ENCODE measurements at places on chromosomes 1 and 21.

- DNase-seq = no peak
These were observed 4.9 kb upstream of the S100A3 start for GRCh38 chr1:153553830-153554541.

DNA sequence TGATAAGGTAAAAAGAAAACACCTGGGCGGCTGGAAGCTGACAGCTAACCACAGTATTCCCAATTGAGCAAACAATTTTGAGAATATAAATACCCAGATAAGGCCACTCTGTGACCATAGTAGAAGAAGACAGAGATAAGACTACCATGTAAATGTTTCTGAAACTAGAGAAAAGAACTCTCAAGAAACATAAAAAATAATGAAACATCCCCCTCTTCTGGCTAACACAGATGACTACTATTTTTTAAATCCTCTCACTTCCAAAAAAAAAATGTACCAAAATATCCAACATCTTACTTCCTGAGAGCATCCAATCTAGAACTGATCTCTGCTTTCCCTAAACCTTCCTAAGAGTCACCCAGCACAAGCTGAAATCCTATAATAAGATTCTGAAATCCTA, 125.9 kb downstream of the HFM1 start:
- peak; percentile 26 for DNase-seq

DNA sequence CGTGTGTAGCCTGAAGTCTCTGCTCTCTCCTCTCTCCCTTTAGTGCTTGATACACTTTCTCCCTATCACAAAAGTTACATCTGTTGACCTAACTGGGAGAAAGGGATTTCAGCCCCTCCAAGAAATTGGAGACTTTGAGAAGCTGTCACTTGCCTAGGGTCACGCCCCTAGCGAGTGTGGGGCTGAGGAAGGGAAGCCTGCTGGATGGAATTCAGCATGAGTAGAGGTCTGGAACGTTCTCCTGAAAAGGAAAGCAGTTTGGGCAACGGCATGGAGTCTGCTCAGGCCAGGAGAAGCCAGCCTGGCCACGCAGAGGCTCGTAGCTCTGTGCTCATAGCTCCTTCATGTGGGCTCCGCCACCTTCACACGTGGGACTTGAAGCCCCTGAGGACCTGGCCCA, 22.4 kb downstream of the COL16A1 start:
- DNase-seq = no peak

DNA sequence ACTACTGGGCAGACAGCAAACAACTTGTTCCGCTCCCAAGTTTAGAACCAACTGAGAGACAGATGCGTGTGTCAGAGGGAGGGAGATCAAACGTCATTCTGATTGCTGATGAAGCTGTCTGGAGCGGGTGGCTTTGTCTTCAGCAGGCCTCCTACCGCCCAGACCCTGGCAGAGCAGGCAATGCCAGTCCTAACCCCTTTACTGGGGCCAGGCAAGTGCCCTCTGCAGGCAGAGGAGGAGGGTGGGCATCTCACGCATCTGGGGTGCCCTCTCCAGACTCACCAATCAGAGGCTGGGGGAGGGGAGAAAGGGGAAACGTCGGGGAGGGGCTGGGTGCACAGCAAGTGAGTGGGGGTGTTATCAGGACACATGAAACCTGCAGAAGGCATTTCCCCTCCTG, 126.6 kb downstream of the ACTL8 start:
- DNase-seq = no peak

- no peak for DNase-seq
These were observed 5.1 kb downstream of the NT5C1A start for GRCh38 chr1:39666772-39667171.

- peak; percentile 74 for DNase-seq
These were observed 2.9 kb upstream of the DIP2A start for GRCh38 chr21:46455575-46456385.

DNA sequence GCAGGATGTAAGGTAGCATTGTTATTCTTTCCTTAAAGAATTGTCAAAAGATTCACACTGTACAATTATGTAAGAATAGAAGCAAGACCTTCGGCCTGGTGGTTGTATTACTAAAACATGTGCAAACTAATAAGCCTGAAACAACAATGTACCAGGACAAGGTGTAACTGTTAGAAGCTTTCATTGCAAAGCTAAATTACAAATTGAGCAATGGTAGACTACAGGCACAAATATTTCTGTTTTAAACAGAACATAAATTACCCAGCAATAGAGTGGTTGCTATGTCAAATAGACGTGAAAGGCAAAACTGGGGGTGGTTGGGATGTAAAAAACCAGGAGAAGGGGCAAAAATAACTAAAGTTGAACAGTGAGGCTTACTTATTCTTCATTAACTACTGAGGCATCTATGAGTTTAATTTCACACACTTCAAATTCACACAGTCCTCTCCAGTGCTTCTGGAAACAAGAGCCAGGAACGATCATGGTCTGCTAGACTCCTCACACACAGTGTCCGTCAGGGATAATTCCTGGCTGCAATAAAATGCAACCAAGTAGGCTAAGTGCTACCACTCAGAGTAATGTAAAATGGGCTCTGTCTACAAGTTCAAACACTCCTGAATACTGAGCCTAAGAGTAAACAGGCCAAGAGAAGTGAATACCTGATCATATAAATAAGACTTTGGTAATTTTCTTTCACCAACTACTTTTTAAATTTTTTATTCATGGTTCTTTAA, 39.3 kb upstream of the C1orf198 start:
- DNase-seq = no peak

DNA sequence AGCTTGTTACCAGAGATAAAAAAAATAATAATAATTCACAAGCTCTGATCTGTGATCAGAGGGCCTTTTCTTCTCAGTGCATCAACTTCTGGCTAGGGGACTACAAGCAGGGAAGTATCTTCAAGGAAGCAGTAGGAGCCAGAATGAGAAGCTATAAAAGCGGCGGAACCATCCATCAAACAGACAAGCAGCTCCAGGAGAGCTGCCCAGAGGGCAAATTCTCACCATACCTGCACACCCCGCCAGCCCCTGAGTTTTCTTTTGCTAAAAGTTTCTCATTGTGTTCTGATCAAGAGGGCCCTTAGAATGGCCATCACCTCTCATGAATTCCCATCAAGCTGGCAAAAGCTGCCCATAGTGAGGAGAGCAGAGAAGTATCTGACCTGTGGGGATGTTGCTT, 99.4 kb downstream of the SMYD2 start:
- DNase-seq = no peak

DNA sequence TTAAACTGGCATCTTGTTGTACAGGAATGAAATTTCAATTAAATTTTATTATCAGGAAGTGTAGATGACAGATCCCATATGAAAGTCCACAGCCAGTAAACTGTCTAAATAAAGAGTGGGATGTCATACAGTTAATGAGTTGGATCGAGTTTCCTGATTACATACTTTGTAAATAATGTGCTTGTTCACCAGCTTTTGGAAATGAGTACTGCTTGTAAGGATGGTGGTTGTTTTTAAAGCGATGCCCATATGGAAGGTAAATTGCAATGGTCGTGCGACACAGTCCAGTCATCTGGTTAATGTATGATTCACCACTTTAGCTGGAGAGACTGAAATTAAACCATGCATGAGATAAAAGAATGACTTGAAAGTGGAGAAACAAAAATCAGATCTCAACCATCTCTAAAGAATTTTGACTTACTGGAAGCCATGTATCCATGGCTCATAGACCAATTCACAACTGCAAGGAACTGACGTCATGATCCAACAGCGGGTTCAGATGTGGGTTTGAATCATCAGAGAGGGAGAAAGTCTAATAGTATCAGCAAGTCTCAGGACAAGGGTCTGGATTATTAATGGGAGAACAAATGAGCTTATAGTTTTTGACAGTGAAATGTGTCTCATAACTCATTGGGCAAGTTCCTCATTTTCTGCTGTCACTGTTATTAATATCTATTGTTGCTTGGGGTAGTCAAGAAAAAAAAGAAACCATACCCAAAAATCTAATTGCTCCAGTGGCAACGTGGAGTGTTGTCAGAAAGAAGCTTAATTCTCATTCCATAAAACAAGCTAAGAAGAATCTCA, 49.0 kb downstream of the MAP10 start:
- peak; percentile 62 for DNase-seq

DNA sequence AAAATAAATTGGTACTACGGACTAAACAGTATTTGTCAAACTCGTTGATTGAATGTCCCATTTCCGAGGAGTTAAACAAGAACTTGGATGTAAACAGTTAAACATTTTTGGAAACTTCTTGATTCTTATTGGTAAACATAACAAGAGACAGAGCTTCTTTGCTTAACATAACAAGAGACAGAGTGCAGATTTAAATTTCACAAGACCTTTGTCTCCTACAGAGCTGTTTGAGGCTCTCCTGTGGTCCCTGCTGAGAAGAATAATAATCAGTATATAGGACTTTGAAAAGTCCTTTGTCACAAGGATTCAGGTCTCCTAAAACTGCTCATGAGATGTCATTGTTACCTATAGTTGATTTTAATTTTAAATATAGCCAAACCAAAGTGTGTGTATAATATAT, 170.6 kb upstream of the C21orf91 start:
- no peak for DNase-seq

DNA sequence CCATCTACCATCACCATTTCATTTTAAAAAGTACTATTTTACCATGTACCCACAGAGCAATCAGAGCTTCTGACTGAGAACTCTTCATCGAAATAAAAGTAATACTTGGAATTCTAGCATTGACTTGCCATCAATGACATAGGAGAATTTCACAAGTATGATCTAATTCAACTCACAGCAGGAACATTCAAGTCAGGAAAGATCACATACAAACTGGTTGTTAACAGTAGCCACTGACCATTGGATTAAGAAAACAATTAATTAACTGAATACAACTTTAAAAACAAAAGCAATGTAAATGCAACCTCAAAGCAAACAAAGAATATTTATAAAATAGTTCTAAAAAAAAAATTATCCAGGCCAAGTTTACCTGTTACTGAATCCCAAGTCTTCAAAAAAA, 18.8 kb downstream of the RNF115 start:
- DNase-seq = peak; percentile 59

DNA sequence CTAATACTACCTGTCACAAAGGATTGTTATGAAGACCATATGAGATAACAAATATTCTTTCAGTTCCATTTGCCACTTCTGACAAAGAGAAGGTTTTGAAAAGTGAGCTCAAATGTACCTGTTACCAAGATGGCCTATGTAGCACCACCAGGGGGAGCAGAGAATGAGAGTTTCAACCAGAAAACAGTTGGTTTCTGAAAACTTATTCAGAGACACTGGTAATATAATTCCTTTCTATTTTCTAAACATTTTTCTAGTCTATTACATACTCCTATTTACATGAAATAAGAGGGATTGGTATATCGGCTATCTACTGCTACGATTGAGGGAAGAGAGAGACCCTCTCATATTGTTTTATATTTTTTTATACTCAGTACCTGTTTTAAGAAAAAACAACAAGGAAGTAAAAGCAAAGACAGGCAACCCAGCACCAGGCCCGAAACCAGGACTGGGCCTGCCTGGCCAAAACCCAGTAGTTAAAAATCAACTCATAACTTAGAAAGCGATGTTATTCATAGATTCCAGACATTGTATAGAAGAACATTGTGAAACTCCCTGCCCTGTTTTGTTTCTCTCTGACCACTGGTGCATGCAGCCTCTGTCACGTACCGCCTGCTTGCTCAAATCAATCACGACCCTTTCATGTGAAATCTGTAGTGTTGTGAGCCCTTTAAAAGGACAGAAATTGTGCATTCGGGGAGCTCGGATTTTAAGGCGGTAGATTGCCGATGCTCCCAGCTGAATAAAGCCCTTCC, 48.3 kb downstream of the IL23R start:
- peak; percentile 31 for DNase-seq

- no peak for DNase-seq
These were observed 69.8 kb downstream of the TBX15 start for GRCh38 chr1:118918230-118918939.

DNA sequence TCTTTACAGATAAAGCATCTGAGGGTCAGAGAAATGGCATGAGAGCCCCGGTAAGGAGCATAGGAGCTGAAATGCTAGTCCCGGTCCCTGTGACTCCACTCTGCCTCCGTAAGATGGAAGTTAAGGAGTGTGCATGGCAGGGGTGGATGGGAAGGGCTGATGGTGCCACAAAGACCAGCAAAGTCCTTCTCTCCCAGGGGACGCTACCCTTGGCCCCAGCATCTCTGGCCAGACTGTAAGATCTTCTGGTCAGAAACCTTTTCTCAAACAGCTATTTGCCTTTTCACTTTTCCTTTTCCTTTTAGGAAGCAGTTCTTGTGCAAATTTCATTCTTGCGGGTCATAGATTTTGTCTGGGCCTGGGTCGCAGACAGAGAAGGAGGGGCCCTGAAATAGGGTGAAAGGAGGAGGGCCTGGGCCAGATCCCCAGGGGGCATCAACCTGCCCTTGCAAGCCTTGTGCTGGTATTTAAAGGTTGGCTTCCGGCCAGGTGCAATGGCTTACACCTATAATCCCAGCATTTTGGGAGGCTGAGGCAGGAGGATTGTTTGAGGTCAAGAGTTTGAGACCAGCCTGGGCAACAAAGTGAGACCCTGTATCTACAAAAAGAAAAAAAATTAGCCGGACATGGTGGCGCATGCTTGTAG, 14.4 kb upstream of the EPS8L3 start:
- no peak for DNase-seq

DNA sequence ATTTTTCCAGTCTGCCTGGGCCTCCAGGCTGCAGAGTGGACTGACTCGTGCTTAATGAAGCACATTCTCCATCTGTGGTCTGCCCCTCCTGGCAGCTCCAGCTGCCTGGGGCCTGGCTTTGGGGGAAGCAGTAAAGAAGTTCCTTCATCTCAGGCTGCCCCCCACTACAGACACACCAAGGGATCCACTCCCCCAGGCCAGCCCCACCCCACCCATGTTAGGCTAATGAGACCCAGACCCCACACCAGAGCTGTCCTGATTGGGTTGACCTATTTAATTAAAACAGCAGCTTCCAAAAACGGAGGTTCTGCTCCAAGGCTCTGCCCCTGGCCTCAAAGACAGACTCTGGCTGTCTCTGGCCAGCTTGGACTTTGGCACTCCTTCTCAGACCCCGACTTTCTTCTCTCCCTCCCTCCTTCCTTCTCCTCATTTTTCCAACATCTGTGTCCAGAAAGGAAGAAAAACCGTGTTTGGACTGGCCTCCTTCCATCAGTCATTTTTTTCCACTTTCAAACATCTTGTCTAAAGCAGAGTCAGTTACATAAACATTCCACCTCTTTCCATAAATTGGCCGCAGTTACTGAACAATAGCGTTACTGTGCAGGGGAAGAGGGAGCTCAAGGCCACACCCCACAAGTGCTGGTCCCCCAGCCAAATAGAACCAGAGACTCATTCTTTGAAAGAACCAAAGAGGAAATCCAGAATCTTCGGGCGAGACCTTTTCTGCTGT, 29.7 kb downstream of the SERTAD4 start:
- no peak for DNase-seq

Data from iris pigment epithelial cell (primary cell).